ENCODE measurements at places on chromosomes 3 and 15. TPM values are rescaled to one million over a fixed set of nuclear protein-coding genes. Genes with fewer than 3 reads are reported as not detected.

DNA sequence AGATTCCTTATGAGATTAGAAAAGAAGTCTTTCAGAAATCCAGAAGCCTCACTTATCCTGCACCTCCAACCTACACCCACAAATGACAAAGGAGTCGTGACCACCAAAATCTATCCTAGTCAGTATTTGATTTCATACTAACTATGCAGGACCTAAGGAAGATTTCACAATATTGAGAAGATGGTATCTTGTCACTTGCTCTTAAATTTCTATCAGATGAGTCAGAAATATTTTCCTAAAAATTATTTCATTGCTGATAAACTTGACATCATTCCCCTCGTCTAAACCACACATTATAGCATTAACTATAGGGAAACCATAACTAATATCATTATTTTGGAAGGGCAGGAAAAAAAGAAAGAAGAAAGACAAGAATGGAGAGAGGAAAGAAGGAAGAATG, 138.0 kb upstream of the THBS1 start:
- no peak for DNase-seq

DNA sequence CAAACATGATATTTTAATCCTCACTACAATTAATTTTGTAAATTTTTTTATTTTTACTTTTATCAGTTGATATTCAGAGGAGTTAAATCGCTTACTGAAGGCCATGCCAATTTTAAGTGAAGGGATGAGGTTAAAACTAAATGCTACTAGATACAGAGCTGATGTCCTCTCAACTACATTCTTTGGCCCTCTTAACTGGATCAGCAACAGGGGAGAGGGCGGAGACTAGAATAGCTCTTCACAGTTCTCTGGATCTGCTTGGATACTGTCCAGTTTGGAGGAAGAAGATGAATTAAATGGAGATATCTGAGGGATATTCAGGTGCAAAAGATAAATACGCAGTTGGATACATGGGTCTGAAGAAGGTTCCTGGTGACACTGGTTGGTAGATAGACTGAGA, 85.6 kb upstream of the LYSMD4 start:
- no peak for DNase-seq

GRCh38 chr3:49877716-49878115, 8.0 kb upstream of the CAMKV start:
- DNase-seq: no peak

The ARGFX gene
- not detected for total RNA-seq

The INSYN1 gene
- total RNA-seq: not detected

The TMEM87A gene
- total RNA-seq: 44.6 TPM

GRCh38 chr3:30774062-30774461, 120.4 kb downstream of the GADL1 start:
- DNase-seq: no peak

- no peak for DNase-seq
Observed at GRCh38 chr3:15121936-15122335, 23.0 kb upstream of the RBSN start.

The RBP2 gene
- not detected for total RNA-seq

GRCh38 chr3:150773616-150774192, 10.7 kb upstream of the SIAH2 start:
- no peak for DNase-seq

- no peak for DNase-seq
Observed at GRCh38 chr15:70219256-70219895, 121.7 kb upstream of the TLE3 start.

DNA sequence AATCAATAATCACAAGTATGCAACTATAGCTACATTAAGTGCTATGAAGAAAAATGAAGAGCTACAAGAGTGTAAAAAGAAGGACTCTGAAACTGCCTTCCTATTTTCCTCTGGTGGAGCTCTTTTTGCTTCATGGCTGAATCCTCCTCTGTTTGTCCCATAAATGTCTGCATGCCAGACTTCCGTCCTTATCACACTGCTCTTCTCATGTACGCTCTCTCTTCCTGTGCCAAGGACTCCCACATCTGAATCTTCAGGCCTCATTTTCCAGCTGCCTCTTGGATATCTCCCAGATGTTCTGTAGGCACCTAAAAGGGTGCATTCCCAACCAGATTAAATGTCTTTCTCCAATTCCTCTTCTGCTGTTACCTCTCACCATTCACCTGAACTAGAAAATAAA, 123.7 kb downstream of the MECOM start:
- no peak for DNase-seq

The RAB27A gene
- 187 TPM for total RNA-seq

DNA sequence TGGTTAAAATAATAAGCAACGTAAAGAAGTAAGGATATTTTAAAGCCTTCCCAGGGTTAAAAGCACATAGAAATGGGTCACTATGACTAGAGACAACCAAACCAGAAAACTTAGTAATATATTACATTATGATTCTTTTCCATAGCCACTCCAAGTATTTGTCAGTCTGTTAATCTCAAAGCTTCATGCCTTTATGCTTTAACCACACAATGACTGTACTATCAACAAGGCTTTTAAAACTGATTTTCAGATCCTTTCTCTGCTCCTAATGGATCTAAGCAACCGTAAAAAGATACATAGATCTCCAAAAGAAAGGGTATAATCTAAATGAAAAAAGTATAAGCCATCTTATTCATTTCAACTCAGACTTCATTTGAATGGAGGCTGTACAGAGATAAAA, 14.4 kb downstream of the SECISBP2L start:
- DNase-seq: no peak

GRCh38 chr3:152283492-152284381, 15.0 kb downstream of the MBNL1 start:
- no peak for DNase-seq

The RASA2 gene
- total RNA-seq: 34.0 TPM

DNA sequence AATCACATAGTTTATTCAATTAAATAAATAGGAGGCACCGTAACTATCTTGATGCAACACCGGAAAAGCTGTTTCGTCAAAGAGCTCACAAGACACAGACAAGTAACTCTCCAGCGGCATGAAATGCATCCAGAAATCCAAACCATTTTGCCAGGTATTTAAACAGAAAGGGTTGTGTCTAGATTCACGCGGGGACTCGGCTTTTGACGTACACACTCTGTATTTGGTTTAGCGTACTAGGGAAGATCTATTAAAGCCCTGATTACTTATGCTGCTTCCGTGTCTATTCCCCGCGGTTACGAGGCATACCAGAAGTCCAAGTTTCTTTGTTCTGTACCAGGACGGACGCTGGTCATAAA, 718 bp downstream of the BNIP2 start:
- DNase-seq: no peak

The SUCNR1 gene
- total RNA-seq: not detected

DNA sequence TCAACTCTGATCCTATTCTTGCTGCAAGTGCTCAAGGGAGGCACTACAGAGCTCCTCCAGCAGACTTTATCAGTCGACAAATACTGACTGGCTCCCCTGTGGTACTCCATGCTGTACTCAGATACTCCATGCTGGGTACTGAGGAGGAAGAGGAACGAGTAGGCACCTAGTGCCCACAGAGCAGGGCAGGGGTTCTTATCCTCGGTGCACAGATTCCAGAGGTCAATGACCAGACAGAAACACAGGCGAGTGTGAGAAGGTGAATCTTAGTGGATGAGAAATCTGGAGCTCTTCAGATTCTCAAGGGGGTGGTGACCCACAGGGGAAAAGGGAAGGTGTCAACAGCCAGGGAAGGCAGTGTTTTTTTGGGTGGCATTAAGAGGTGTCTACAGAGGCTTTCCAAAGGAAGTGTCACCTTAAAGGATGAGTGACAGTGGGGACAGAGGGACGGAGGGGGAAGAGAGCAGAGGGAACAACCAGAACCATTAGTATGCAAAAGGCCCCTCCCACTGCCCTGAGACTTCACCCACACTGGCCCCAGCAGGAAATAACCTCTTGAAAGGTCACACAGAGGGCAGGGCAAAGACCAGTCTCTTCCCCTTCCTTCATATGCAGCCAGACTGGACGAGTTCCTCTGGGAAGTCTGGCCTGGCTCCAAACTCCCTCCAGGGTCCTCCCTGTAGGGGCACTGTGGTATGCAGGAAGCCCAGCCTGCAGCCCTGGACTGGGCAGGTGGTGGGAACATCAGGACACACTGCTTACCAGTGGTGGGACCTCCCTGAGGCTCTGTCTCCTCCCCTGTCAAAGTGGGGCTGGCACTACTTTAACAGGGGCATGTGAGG, 27.5 kb downstream of the CCDC12 start:
- no peak for DNase-seq

DNA sequence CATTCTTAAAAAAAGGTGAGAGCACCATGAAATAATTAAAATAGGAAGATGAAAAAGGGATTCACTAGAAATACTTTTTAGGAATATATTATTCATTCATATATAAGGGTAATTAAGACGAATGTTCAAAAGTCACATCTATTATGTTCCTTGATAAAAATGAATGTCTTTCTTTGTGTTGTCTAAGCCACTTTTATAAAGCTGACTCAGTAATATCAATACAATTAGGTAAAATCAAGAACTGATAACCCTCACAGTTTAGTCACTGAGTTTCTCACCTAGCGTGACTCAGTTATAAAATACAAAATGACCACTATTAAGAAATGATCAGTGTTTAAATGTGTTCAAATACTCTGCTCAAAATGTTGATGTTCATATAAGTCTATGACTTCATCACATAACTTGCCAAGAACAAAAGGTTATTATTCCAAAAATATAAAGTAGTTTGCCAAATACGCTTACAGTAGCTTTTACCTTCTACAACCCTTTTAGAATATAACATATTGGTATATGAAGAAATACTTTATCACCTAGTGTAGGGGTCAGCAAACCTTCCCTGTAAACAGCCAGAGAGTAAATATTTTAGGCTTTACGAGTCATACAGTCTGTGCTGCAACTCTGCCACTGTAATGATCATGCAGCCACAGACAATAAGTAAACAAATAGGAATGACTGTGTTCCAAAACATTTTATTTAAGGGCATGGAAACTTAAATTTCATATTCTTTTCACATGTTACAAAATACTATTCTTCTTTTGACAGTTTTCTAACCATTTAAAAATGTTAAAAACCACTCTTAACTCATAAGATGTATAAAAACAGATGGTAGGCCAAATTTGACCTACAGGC, 369.8 kb downstream of the TBC1D5 start:
- DNase-seq: no peak

GRCh38 chr3:16824081-16824696, 60.6 kb upstream of the PLCL2 start:
- no peak for DNase-seq

The PSTPIP1 gene
- total RNA-seq: 123 TPM

- no peak for DNase-seq
Observed at GRCh38 chr3:82145742-82146141, 384.3 kb upstream of the GBE1 start.

- no peak for DNase-seq
Observed at GRCh38 chr15:75346796-75347221, at the start of gene NEIL1. Gene NEIL1 (plus strand): TSS chr15:75347039. CDS start chr15:75348906, 1,867 bp downstream.

The LRRC2 gene
- total RNA-seq: 0.04 TPM

The CCDC33 gene
- not detected for total RNA-seq

The CHST2 gene
- 3.0 TPM for total RNA-seq

The IQSEC1 gene
- total RNA-seq: 18.5 TPM

The CHST14 gene
- total RNA-seq: 13.1 TPM

DNA sequence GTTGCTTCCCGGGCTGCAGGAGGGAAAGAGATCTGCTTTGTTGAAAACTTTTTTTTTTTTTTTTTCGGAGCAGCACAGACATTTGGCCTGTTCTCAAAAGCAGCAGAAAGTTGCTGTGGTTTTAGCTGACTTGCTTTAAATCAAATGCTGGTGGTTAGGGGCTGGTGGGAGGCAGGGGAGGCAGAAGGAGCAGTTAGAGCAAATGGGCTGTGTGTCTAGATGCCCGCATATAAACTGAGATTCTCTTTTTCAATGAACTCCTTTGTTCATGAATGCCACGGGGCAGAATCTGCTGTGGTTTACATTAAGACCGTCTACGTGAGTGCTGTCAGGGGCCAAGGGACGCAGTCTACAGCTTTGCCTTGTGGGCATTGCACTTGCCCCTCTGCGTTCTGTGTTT, 95.9 kb downstream of the FLNB start:
- peak; percentile 30 for DNase-seq

The MASP1 gene
- total RNA-seq: not detected

The NMNAT3 gene
- total RNA-seq: 1.9 TPM

The TGM5 gene
- total RNA-seq: not detected

- peak; percentile 14 for DNase-seq
Observed at GRCh38 chr3:149657321-149657925, 402 bp downstream of the WWTR1 start.

DNA sequence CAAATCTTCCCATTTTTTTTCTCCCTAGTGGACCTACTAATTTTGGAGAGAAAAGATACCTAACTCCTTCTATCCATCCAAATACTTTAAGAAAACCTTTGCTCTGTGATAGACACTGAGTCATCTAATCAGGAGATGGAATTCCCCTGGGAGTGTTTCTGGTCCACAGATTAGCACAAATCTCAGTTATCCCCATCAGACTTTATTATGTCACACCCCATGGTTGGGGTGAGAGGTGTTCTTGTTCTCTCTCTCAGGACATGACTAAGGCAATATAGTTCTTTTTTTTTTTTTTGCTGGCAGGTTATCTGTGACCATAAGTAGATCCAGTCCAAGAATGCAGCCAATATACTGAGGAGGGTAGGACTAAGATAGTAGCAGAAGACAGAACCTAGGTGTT, 15.8 kb downstream of the SLC9A9 start:
- no peak for DNase-seq

The SAMD7 gene
- total RNA-seq: not detected

- no peak for DNase-seq
Observed at GRCh38 chr3:124569761-124570160, 160.5 kb upstream of the UMPS start.

DNA sequence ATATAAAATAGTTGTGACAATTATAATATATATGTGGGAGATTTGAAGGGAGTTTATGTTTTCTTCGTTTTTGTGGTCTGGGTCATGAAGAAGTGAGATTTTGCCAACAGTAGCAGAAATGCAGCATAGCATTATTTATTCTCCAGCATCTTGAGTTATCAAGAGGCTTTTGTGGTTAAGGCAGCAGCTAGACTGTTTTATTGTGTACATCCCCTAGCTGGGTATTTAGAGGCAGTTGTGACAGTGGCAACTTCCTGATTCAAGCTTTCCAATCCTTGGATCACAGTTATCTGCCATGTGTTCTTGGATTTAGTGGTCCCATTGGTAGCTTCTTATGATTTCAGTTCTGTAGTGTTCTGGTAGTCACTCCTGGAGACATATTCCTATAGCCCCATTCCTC, 29.0 kb downstream of the ARIH1 start:
- DNase-seq: no peak

GRCh38 chr3:132984181-132984580, 54.0 kb upstream of the TMEM108 start:
- no peak for DNase-seq

The CYP19A1 gene
- total RNA-seq: not detected

GRCh38 chr3:140355481-140355880, 322.4 kb upstream of the TRIM42 start:
- no peak for DNase-seq

The ATP13A3 gene
- 144 TPM for total RNA-seq

DNA sequence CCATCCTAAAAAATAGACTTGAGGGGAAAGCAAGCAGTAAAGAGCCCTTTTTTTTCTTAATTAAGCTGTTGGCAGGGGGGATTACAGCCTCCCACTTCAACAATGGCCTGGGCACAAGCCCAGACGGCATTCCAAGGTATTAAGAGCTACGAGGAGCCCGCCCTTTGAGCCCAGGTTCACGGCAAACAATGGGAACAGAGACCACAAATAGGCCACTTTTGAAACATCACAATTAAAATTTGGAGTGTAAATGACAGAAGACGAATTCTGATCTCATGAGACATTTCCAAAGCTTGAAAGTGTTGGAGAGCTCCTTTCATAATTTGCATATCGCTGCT, 8.9 kb downstream of the CHSY1 start:
- DNase-seq: no peak

- no peak for DNase-seq
Observed at GRCh38 chr3:33777996-33778395, 20.4 kb upstream of the PDCD6IP start.

GRCh38 chr3:128376516-128376915, 90.2 kb downstream of the DNAJB8 start:
- DNase-seq: no peak

All from CD8-positive, alpha-beta memory T cell (primary cell).